ENCODE measurements at places on chromosomes 7 and 10.

GRCh38 chr7:36264123-36264801, 111.2 kb downstream of the EEPD1 start:
- peak; percentile 54 for DNase-seq

DNA sequence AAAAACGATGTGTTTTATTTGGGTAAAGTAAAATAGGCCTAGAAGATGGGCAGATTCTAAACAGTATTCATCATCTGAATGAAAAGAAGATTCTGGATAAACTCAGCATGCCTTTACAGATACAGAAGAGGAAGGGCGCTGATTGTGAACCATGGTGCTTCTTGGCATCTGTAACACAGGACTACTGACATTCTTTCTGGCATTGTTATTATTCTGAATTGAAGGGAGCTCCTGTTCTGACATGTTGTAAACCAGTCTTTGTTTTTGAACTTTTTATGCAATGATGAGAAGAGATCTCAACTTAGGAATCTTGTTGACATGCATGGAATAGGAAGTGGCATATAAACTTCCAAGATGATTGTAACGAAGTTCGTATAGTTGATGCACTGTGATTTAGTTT, 13.5 kb downstream of the RPA3 start:
- DNase-seq = no peak

DNA sequence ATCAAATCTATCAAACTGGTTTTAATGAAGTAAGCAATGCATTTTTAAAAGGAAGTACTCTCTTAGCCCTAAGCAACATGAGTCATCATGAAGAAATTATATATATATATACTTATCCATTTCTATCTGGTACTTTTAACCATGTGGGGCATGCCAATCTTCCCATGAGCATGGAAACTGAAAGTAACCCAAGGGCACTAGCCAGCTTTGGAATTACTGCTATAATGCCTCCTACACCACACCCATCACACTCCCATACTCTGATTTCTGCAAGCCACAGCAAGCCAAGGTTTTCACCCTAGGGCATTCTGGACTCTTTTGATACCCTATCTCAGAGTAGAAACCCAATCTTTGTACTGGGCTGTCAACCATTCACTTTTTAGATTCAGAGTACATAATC, 204.6 kb downstream of the IMMP2L start:
- peak; percentile 26 for DNase-seq

DNA sequence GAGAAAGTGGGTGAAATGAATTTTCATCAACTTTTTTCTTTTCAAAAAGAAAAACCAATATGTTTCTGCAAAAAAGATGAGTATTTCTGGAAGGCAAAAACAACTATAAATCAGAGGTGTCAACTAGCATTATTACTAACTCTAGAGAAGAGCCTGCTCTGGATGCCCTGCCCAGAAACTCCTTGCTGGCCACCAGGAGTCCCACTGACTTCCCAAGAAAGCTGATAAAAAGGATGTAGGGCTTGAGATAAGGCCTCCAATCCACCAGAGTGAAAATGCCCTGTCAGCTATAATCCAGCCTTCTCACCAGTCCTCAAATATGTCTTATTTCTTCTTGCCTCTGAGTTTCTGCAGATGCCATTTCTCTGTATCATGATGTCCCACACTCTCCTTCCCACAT, 16.7 kb upstream of the FZD1 start:
- no peak for DNase-seq

DNA sequence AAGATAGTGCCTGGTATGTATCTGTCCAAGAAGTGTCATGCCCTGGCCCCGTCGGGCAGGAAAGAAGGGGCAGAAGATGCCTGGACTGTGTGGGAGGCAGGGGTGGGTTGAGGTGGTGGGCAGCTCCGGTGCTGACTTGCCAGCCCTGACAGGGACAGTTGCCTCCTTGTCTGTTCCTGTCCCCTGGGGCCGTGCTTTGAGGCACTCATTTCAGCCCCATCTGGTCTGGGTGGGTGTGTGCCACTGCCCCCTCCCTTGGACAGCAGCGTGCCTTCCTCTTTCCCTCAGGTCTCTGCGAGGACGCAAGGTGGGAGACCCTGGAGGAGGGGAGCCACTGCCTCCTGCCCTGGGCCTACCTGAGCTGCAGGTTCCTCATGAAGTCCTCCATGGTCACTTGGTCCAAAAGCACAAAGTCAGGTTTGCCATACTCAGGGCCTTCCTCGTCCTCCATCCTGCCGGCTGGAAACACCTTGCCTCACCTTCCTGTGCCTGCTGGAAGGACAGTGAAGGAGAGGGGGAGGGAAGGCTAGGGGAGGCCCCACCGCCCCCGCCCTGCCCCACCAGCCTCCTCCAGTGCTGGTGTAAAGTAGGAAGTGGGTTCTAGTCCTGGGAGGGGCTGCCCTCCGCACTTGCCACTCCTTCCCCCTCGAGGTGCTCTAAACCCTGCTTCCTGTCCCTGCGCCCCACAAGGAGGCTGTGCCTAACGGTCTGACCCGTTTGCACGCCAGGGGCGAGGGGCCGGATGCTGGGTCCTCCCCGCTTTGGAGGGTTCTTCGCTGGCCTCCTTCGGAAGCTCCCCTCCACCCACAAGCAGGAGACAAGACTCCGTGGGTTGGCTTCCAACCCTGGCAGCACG, at the start of gene MYO1G:
Gene MYO1G, minus strand, starts transcription at position 505 of the 856 bp plus-strand sequence. Its CDS starts 54 bp downstream, at position 451.
- no peak for DNase-seq

DNA sequence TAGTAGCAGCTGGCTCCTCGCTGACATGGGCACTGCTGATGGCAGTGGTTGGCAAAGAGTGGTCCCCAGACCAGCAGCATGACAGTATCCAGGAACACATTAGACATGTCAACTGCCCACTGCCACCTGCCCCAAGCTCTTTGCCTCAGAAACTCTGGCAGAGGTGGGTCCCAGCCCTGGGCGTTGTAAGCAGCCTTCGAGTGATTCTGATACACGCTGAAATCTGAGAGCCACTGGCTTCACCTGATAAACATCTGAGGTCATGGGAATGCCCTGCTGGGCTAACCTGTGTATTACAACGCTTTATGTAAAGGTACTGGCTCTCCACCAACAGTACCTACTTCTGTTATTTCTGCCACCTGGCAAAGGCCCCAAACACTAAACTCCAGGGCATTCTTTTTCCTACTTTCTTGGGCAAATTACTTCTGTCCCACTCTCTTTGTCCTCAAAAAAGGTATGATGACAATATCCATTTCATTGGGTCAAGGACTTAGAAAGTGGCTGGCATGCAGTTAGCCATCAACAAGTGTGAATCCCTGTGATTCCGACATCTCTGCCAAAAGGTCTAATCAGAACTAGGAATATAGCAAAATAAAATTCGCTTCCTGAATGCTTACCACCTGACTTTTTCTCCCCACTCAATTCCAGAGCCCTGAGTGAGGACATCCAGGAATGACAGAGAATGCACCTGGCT, 9.2 kb downstream of the SGMS1 start:
- DNase-seq = no peak

DNA sequence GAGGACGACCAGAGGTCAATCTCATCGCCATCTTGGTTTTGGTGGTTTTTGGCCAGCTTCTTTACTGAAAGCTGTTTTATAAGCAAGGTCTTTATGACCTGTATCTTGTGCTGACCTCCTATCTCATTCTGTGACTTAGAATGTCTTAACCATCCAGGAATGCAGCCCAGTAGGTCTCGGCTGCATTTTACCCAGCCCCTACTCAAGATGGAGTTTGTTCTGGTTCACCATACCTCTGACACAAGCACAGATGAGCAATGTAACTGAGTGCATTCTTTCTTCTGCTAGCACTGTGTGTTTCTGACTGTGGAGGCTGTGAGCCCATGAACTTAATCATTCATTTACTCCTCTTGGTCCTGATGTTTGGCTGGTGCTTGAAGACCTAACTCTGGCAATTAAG, 794.5 kb upstream of the CELF2 start:
- DNase-seq = no peak

DNA sequence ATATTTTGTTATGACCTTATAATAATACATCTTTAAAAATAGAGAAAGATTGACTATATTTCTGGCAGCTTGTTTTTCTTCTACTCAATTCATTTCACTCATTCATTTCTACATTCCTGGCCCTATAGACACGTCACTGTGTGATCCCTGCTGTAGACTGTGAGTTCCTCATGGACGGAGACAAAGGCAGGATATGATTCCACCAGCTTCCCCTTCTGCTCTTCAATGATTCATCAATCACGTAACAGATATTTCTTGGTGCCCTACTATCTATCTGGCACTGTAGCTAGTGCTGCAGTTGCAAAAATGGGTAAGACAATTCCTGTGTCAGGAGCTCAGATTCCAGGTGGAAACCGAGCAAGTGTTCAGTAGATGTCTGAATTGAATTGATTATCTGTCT, 415.0 kb downstream of the SFMBT2 start:
- peak; percentile 27 for DNase-seq

DNA sequence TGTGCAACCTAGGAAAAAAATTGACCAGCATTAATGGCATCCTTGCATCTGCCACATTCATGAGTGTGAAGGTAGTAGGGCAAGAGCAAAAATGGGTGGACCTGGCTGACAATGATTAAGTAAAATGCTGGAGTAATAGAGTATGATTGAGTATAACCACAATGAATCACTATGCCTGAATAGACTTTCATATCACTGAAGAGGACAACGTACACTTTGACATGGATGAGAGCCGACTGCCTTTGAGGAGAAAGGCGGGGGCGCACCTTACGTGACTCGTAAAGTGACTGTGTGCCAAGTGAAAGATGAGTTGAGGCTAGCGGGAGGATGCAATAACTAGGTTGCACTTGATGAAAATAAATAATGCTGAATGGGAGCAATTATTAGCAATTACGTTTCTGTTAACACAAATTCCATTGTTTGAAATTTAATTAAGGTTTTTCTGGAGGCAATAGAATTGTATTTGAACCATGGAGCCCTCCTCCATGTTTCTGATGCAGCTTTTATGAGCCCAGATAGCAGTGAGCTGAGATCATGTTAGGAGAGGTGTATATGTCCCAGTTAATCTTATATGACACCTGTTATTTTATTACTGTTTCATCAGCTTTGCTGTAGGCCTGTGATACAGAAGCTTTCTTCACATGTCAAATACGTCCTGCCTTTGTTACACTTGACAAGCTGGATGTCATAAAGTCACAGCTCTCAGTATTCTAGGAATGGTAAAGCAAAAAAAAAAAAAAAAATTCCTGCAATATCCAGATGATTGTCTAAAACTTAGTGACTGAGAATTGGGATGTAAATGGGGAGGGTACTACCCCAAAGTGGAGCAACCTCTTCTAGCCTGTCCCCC, 596.5 kb downstream of the NXPH1 start:
- no peak for DNase-seq

DNA sequence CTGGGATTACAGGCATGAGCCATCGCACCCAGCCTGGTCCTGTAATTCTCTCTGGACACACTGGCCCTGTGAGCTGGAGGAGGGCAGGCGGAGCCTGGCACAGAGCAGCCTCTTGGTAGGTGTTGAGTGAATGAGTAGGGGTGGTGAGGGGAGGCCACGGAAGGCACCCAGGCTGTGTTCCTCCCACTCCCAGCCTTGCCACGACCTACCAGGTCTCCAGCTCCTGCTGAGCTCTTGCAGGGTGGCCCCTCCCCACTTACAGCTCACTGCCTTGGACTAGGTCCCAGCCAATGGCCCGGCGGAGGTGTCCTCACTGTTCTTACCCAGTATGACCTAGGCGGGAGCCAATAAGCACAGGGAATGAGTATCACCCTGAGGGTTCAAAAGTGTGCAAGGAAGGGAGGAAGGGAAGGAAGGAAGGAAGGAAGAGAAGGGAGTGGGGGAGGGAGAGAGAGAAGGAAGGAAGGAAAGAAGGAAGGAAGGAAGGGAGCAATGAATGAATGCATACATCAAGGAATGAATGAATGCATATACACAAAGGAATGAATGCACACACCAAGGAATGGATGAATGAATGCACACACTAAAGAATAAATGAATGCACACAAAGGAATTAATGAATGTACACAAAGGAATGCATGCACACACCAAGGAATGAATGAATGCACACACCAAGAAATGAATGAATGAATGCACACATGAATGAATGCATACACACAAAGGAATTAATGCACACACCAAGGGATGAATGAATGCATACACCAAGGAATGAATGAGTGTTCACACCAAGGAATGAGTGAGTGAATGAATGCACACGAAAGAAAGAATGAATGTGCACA, 45.5 kb downstream of the GTF2IRD1 start:
- no peak for DNase-seq

- no peak for DNase-seq
Observed at GRCh38 chr10:132924046-132924952, 18.1 kb downstream of the CFAP46 start.

DNA sequence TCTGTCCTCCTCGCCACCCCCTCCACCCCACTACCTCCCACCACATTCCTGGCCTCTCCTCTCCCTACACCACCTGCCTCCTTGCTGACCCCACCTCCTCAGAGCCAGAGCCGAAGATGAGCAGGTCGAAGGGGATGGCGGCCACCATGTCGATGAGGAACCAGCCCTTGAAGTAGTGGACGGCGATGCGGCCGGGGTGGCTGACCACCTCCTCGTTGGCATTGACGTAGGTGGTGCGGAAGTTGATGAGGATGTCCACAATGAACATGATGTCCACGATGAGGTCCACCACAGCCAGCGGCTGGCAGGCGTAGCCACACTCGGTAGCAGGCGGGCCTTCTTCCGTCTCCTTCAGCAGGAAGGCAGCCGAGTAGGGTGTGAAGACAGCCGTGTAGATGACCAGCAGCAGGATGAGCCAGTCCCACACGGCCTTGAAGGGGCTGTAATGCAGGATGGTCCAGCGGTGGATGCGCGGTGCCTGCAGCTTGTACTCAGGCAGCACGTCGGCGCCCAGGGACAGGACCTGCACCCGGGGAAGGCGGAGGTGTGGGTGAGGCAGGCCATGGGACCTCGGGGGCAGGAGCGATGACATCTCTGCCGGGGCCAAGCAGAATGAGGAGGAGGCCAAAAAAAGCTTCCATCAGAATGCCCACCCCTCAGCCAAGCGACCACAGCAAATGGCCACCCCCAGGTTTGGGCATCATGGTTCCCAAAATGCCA, 25.6 kb downstream of the KCNH2 start:
- DNase-seq = no peak

Measured in GM23248 (cell line).